Activated T-cell treated with anti-CD3 and anti-CD28 coated beads, Interleukin-2, amount 50 U/mL, for 72 hours (primary cell): ENCODE measurements at places on chromosomes 2 and 18.

- no peak for DNase-seq
Observed at GRCh38 chr18:58632552-58632951, 3.7 kb upstream of the ALPK2 start.

DNA sequence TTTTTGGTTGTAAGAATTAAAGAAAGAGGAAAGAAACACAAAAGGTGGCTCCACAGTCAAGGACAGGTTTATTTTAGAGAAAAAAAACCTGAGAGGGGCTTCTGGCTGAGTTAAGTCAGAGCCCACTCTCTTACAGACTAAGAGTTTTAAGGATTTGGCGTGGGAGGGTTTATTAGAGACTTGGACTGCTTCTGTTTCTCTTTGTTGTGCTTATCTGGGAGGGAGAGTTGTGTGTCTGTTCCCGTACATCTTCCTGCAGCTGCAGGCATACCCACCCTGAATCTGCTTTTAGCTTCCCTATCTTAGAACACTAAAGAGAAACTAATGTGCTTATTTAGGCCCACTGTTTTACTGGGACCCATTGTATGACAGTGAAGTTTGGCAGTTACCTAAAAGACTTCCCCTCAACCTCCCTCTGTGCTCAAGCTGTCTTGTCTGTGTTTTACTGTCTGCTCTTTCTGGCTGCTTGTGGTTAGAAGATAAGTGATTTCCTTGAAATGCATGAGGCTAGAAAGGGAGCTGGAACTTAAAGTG lies 2.7 kb downstream of the RSAD2 start:
- DNase-seq: no peak

DNA sequence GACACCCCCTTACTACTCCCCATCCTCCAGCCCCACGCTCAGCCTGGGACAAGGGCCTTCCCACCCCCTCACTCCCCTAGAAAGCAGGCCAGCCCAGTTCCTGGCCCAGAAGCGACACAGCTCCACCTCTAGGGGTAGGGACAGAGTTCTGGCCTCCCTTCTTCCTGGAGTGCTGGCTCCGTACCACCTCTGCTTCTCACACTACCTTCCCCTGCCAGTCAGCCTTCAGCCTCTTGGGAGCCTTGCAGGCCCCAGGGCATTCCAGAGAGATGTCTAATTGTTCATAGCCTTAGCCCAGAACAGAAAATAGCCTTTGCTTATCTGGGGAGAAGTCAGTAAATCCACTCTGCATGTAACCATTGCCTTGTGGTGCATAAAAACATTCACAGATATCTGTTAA lies 13.1 kb upstream of the CATIP start:
- no peak for DNase-seq

DNA sequence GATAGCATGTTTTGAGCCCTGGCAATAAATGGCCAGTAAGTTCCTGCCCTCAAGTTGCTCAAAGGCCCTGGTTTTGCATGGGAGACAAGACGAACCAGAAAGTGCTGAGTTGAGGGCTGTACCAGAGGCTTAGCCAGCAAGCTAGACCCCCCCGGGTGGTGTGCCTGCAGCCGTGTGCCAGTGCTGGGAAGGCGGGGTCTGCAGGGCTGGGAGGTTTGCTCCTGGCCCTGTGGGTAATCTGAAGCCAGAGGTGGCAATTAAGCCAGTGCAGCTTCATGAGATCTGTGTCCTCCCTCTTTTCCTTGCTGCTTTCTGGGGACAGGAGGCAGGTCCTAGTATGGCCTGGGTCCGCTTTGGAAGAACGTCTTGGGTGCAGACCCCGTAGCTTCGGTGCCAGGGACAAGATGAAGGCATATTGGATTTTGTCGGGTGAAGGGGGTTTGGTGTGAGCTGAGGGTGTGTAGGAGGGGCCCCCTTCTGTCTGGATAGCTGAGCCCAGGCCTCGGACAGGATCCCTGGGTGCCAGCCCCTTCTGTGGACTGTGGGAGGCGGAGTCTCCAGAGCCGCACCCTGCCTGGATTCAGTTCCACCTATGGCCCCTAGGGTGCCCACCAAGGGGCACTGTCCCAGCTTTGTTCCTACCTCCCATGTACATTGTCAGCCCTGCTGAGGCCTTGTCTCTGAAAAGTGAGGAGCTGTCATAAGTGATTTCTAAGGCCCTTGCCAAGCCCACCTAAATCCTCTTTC lies 15.6 kb downstream of the ATOH8 start:
- no peak for DNase-seq

GRCh38 chr2:220493871-220494525 lies 866.6 kb downstream of the SLC4A3 start:
- DNase-seq: no peak

GRCh38 chr2:120737340-120738101 lies 1.9 kb downstream of the GLI2 start:
- DNase-seq: no peak
